ENCODE measurements at places on chromosomes 4 and X.
A peak's percentile ranks its signal among the peaks of the same experiment; 100 is the strongest.

GRCh38 chr4:138802499-138802898, 213.1 kb upstream of the NOCT start:
- DNase-seq: no peak

DNA sequence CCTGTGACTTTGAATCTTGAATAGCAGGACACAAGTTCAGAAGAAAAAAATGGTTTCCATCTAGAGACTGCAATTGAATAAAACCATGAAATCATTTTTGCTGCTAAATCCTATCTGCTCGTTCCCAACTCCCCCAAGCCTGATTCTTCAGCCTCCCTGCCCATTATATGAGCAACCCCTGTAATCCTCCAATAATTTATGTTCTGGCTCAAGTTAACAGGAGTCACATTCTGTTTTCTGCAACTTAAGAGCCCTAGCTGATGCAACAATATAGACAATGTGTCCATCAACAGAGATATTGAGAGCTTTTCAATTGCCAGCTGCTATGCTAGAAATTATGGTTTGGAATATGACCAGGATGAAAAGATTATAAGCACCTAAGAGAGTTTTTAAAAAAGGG, 84.1 kb downstream of the LDB2 start:
- DNase-seq: no peak

GRCh38 chrX:51568586-51568985, 50.1 kb downstream of the CENPVL3 start:
- DNase-seq: no peak

DNA sequence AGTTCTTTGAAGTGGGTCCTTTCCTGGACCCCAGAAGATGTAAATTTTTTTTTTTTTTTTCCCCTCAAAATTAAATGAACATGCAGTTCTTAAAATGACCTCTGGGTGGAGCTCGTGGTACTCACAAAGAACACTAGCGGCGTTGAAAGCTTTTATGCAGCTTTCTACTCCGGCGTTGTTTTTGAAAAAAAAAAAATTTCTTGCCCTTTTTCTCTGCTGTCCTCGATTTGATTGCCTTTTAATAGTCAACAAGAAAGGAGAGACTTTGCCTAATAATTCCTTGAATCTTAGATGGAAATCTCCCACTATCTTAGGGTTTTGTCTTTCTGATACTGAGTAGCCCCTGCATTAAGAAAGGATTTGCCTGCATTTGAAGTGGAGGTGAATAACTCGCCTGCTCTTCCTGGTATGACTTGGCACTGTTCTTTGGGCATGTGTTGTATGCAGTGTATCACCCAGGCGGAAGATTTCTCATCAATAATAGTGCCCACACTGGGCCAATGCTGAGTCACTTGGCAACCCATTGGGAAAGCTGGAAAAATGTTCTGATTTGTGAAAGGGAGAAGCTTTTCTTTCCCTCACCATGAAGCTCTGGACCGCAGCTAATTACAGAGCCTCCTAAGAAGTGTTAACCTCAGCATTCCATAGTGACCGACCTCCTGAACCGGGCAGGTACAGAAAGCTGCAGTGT, 104.0 kb downstream of the PHEX start:
- DNase-seq: no peak

DNA sequence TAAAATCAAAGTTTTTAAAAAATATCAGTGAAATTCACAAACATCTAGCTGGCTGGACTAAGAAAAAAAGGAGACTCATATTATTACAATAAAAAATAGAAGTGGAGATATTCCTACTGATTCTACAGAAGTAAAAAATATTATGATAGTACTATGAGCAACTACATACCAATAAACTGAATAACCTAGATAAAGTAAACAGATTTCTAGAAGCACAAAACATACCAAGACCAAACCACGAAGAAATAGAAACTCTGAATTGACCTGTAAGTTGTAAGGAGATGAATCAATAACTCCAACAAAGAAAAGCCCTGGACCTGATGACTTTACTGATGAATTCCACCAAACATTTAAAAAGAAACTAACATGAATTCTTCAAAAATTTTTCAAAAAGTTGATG, 867.3 kb downstream of the PCDH18 start:
- no peak for DNase-seq

- DNase-seq: no peak
Observed at GRCh38 chr4:114265342-114265741, 285.9 kb upstream of the ARSJ start.

- no peak for DNase-seq
Observed at GRCh38 chrX:154376774-154377173, 2.3 kb upstream of the EMD start.

DNA sequence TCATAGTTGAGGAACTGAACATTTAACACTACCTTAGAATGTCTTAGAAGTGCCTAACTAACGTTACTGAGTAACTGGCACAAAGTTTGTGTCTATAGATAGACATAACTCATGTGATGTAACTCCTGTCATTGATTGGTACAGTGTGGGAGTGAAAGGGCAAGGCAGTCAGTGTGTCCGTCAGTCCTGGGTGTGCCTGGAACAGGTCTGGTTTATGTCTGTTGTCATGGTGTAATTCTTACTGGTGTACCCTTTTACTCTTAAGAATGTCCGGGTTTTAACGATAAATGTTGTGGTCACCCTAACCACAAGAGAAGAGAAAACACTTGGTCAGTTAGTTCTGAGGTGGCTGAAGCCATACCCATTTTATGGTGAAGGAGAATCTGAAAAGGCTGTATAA, 93.1 kb upstream of the ESX1 start:
- no peak for DNase-seq

- DNase-seq: no peak
Observed at GRCh38 chrX:54894159-54894558, 26.5 kb upstream of the TRO start.

GRCh38 chr4:83216959-83217683, 67.5 kb downstream of the COQ2 start:
- peak; percentile 26 for DNase-seq

DNA sequence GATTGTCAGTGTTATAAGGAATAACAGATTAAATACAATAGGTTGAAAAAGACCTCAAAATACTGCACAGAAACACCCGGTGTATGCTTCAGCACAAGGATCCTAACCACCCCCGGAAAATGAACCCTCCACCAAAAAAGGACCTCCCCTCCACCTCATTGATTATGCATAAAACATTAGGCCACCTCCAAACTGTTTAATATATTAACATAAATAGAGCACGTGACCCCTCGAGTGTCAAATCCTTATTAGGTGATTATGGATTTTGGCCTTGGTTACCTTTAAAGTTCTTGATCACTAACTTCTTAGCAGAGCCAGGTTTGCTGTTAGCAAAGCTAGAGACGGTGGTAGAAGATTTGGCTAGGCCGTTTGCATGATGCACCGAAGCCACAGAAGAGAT, 958 bp downstream of the CUL4B start:
- DNase-seq: no peak

DNA sequence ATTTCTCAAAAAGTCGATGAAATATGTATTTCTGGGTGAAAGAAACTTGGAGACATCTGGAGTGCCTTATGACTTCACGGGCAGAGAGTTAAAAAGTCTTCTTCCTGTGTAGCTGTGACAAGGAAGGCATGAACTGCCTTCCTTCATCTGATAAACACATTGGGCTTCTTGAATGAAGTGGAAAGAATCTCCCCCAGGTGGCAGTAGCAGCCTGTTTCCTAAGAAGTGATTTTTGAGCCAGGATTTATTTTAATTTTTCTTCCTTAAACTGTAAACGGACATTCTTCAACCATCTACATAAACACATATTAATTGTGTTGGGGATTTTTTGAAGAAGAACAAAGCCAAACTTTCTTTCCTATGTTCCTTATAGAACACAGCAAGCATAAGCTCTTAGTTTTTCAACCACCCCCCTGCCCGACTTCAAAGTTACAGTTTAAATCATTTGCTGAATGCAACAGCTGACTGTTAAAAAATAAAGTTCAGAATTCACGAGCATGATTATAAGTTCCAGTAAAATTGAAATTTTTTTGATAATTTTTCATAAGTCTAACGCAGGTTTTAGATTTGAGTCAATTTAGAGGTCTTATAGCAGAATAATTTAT, 980 bp upstream of the GIMD1 start:
- DNase-seq: no peak

- no peak for DNase-seq
Observed at GRCh38 chr4:16253127-16253960, 27.1 kb upstream of the TAPT1 start.

GRCh38 chr4:140153718-140154571, at the start of gene MAML3:
TSS of gene MAML3 (minus strand) at chr4:140154184. CDS start at chr4:140153327, 857 bp downstream.
- peak; percentile 57 for DNase-seq

- no peak for DNase-seq
Observed at GRCh38 chr4:26468283-26468949, 21.9 kb downstream of the CCKAR start.

DNA sequence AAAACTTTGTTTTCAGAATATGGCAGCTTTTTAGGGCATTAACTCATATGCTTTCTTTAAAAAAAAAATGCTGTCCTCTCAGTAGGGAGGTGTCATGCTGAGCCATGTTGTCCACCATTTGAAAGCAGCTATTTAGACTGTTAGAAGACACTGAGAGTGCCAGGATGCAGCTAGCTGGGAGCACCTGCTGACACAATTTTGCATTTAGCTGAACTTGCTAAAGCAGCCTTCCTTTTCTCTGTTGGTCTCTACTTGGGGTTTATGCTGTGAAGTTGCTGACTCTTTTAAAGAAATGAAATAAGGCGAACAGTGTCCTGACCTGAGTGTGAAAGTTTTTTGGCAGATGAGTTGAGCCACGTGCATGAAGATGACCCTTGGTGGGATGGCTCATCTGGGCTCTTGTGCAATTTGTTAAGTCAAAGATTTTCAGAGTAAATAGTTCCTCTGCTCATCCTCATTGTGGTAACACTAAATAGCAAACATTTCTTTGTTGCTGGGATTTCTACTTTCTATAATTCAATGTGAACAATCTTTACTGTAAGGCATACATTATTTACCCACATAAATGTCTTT, 64.5 kb downstream of the CDS1 start:
- DNase-seq: no peak

DNA sequence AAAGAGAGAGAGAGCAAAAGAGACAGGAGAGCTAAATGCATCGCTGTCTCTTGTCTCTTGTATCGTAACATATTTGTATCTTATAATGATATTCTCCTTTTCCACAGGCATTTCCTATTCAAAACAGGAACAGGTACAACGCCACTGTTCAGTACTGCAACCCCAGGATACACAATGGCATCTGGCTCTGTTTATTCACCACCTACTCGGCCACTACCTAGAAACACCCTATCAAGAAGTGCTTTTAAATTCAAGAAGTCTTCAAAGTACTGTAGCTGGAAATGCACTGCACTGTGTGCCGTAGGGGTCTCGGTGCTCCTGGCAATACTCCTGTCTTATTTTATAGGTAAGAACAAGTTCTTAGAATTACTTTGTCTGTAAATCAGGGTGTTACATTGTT, 288.6 kb downstream of the DCTD start:
- DNase-seq: no peak

DNA sequence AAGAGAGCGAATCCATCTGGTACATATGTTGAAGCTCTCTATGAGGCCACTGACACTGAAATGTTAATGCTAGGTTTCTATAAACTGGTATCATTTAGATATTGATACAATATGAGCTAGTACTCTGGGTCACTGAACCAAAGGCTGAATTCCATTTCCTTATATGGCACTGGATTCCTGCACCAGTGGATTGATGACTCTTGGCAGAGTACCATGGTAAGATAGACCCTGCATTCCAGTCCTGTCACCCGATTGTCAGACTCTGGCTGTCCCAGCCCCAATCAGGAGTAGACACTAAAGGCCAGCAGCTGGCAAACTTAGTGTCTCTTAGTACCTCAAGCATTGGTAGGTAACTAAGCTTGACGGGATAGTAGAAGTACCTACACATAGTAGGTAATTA, 44.0 kb upstream of the EOLA2 start:
- DNase-seq: no peak

- no peak for DNase-seq
Observed at GRCh38 chr4:86910820-86911684, 18.8 kb upstream of the C4orf36 start.

- no peak for DNase-seq
Observed at GRCh38 chr4:80305466-80305865, 30.1 kb upstream of the CFAP299 start.

DNA sequence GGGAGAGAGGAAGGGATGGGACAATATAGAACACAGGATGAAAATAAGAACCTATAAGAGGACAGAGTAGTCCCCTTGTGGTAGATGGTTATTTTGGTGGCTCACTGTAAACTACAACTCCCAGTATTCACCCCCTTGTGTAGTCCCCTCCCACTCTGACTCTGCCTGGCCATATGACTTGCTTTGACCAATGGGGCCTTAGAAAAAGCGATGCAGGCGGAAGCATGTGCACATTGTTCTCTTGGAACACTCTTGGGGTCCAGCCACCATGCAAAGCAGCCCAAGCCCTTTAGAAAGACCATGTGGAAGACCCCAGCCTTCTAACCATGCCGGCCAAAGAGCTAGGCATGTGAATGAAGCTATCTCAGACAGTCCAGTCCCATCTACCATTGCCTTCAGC, 415.0 kb downstream of the BCOR start:
- no peak for DNase-seq

- no peak for DNase-seq
Observed at GRCh38 chr4:41517121-41517520, 20.8 kb upstream of the LIMCH1 start.

DNA sequence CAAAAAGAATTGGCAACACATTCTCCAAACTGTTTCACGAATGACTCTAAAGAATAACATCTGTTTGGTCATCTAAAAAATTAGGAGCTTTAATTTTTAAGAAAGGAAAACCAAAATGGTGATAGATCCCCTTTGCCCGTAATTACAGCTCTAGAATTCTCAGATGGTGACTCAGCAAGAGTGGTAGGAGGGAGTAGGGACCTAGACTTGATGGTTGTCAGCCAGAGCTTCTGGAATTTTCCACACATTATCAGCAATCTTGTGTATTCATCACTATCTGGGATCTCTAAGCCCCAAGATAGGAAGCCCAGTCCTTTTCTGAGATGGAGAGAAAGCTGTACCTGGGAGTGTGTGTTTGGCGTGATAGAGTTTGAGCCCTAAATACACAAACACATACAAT, 103.9 kb upstream of the RAB40AL start:
- DNase-seq: no peak

Data from CD8-positive, alpha-beta memory T cell (primary cell).